ENCODE measurements at places on chromosomes 4 and X.
A peak's percentile ranks its signal among the peaks of the same experiment; 100 is the strongest.

DNA sequence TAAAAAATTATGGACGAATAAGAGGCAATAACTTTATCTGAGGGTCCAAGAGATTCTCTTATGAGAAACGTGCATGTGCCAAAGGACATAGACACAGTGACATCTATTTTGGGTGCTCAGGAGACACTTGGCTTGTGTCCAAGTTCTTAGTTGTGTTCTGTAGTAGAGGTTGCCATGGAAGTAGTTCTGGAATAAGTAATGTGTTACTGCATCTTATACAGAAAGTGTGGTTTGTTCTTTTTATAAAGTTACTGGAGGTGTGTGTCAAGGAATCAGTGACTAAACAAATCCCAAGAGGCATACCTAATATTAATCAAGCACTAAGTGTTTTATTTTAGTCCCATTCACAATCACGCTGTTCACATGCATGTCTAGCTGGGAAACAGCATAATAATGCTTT lies 305.7 kb downstream of the ARHGAP24 start:
- DNase-seq, result no peak

GRCh38 chr4:22442956-22443355 lies 72.9 kb downstream of the ADGRA3 start:
- DNase-seq, result no peak

- DNase-seq, result no peak
Observed at GRCh38 chr4:114673306-114673705, 74.7 kb downstream of the UGT8 start.

- DNase-seq, result no peak
Observed at GRCh38 chrX:8390771-8391170, 73.9 kb upstream of the VCX3B start.

DNA sequence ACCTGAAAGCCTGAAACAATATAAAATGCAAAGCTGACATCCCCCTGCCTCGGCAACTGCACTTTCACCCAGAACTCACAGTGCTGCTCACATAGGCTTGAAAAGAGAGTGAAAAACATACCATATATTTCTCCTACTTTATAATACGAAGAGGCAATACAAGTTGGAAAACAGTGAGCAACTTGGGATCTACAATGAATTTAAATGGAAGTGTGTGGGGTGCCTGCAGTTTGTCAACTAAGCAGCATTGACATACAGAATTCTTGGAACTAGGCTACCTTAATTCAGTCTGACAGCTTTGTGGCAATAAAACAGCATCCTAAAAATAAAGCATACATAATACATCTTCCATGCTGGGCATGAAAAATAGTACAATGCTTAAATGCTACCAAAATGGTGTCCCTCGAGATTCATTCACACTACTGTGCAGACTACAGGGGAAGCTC lies 8.0 kb downstream of the GASK1B start:
- DNase-seq, result no peak

DNA sequence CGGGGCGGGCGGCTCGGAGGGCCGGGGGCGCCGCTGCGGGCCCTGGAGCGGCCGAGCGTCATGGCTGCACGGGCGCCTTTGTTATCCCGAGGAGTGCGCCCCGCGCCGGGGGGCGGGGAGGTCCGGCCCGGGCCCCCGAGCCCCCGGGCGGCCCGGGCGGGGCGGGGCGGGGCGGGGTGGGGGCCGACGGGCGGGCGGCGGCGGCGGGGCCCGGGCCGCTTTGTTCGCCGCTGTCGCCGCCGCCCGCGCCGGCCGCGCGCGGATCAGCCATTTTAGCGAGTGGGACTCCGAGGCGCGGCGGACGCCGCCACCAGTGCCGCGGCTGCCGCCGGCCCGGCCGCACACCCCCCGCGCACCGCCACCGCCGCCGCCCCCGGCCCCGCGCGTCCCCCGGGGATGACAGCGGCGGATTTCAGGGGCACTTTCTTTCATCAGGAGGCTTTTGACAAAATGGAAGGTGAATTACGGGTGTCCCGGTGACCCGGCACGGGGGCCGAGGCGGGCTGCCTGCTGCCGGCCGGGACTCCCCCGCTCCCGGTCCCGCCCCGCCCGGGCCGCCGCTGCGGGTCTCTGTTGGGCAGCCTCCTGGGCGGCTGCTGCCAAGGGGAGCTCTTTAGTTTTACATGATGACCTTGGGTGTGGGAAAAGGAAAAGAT lies 1.2 kb downstream of the HMGB3 start:
- DNase-seq, result no peak

- DNase-seq, result peak; percentile 43
Observed at GRCh38 chr4:88457307-88458103, 586 bp downstream of the HERC5 start.

GRCh38 chr4:42488554-42488953 lies 91.3 kb downstream of the SHISA3 start:
- DNase-seq, result no peak

GRCh38 chr4:37604461-37604860 lies 81.7 kb downstream of the RELL1 start:
- no peak for DNase-seq

GRCh38 chr4:113012786-113013185 lies 36.7 kb upstream of the ANK2 start:
- DNase-seq, result no peak

- no peak for DNase-seq
Observed at GRCh38 chrX:93673869-93674271, at the start of gene FAM133A. Gene FAM133A (plus strand): TSS chrX:93674206. CDS start chrX:93709420, 35,214 bp downstream.

DNA sequence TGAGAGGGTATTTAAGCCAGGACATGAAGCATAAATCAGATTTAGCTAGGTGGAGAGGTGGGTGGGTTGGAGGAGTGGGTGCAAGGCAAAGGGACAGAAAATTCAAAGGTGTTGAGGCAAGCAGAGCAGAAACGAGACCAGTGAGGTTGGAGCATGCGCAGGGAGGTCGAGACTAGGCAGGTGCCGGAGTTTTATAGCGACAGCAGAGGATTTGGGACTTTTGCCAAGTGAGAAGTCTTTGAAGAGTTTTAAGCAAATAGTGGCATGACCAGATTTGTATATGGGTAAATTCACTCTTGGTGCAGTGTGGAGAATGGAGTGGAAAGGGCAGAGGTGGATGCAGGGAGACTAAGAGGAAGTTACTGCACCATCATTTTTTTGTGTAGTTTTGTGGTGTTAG lies 107.0 kb upstream of the TLR2 start:
- DNase-seq, result no peak

GRCh38 chrX:112784692-112785091 lies 55.9 kb downstream of the AMOT start:
- DNase-seq, result no peak

DNA sequence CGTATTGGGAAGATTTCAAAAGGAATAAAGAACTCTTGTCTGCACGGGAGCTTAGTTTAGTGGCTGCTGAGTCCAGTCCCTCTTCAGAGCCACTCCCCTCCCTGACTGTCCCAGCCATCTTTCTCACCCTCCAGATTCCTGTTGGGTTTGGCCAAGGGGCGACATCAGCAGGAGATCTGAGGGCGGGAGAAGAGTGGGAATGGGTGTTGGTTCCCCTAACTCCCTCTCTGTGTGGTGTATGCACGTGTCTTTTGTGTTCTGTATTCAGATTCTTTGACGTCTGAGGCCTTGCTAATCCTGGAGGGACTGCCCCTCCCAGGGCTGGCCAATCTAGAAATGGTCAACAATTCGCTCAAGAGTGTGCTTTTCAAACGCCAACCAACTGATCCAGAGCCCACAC lies 37.4 kb downstream of the CYTL1 start:
- no peak for DNase-seq

- DNase-seq, result no peak
Observed at GRCh38 chr4:108796173-108796572, 33.3 kb upstream of the ETNPPL start.

GRCh38 chr4:151540728-151541388 lies 131.9 kb downstream of the FHIP1A start:
- DNase-seq, result no peak

- DNase-seq, result no peak
Observed at GRCh38 chr4:83093060-83093640, 21.4 kb downstream of the PLAC8 start.

DNA sequence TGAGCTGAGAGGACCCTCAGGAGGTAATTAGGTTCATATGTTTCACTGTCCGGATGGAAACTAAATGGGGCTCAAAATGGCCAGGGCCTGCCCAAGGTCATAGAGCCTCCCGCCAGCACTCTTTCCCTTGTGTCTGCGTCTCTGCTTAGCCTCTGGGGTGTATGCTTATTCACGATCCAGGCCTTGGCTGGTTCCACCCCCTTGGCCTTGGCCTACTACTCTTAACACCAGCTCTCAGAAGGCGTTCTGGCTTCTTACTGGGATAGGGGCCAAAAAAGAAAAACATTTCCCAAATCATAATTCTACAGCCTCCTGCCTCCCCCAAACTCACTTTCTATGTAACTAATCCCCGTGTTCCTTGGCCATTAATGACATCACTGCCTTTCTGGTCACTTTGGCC lies 68.8 kb downstream of the RTL5 start:
- DNase-seq, result no peak

DNA sequence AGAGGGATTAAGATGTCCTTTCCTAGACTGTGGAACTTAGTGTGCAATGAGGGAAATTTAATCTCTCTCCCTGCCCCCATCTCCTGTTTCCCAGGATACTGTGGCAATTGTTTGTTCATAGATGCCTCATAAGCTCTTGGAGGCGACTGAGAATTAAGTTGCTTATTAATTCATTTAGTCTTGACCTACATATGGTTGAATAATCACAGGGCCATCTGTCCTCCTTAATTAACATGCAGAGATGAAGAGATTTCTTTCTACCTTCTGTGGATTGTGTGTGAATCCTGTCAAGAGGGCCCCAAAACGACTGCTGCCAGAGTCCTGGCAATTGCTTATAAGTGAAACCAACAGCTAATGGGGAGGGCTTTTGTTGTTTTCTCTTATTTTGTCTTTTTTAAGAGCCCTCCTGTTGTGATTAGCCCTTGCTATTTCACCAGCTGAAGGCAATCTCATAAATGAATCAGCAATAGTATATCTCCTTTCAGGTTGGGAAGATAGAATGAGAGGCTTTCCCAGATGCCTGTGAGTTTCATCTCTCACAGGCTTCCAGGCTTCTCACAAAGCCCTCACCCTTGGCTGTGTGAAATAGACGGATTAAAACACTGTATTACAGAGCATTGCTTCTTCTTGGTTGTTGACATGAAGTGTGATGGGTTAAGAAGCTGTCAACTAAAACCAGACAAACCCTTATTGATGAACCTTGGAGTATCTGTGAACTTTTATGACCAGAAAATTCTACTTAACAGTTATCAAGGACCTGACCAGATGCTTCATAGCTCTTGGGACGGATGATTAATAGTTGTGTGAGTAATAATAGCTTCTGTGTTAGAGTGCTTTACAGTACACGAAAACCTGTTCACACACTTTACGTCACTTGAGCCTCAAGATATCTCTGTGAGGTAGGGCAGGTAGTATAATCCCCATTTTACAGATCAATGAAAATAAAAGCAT lies 58.5 kb downstream of the PGRMC2 start:
- DNase-seq, result no peak

GRCh38 chrX:27966955-27967354 lies 14.3 kb downstream of the DCAF8L1 start:
- no peak for DNase-seq

- no peak for DNase-seq
Observed at GRCh38 chrX:138885886-138886285, 174.4 kb upstream of the FGF13 start.

DNA sequence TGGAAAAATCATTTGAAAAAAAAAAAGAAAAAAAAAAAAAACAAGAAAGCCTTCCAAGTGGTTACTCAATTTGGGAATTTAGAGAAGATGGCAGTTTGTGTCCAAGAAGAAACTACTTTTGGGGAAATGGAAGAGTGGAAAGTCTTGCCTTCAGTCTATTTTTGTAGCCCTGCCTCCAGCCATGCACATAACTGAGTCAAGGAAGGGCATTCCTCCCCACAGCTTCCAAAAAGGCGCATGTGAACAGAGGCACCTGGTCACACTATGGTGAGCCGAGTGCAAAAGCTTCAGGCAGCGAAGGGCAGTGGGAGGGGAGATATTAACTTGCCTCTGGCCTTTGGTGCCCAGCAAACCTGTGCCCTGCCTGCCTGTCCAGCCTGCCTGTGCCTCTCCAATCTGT lies 163.7 kb downstream of the SMIM20 start:
- no peak for DNase-seq

GRCh38 chrX:136784231-136784630 lies 3.5 kb upstream of the ARHGEF6 start:
- DNase-seq, result no peak

DNA sequence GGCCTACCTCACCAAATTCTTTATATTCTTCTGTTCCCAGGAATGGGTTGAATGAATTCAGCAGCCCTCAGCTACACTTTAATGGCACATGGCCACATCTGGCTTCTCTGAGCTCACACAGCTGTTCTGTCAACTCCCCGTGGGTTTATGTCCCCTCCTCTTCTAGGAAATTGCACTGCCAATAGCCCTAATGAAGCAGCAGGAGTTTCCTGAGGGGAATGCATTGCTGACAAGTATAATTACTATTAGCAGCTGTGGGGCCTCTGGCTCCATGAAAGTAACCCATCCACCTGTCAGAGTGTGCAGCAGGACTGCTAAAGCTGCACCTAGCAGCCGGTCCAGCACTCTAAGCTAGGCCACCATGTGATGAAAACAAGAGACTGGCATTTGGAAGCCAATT lies 50.3 kb downstream of the FTHL17 start:
- DNase-seq, result no peak

DNA sequence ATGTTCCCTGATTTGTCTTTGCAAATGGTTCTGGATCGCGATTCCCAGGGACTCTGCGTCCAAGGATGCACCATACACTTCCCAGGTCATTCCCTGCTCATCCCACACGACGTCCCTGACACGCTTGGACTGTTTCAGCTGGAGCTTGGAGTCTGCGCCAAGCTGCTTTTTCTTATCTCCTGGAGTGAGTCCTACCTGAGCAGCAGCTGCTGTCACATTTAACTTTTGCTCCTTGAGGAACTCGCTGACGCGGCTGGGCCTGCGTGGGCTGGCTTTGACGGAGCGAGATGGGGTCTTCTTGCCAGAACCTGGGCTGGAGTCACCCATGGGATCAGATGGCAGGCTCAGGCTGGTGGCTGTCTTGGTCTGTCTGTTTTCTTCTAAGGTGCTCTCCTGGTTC lies 59.6 kb downstream of the GPRIN3 start:
- no peak for DNase-seq

GRCh38 chr4:40838742-40839141 lies 89.0 kb downstream of the NSUN7 start:
- no peak for DNase-seq

DNA sequence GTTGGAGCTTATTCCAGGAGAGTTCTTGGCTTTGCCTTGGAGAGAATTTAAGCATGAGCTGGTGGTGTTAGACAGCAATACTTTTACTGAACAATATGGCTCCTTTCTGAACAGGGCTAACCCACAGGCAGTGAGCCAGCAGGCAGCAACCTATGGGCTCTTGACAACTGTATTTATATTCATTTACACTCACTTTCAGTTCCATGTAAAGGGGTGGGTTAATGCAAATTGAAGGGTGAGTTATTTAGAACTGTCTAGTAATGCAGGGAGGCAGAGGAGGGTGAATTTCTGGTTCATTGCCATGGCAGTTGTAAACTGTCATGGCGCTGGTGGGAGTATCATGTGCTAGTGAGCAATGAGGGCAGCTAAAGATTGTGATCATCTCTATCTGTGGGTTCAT lies 15.7 kb downstream of the FOXR2 start:
- no peak for DNase-seq

DNA sequence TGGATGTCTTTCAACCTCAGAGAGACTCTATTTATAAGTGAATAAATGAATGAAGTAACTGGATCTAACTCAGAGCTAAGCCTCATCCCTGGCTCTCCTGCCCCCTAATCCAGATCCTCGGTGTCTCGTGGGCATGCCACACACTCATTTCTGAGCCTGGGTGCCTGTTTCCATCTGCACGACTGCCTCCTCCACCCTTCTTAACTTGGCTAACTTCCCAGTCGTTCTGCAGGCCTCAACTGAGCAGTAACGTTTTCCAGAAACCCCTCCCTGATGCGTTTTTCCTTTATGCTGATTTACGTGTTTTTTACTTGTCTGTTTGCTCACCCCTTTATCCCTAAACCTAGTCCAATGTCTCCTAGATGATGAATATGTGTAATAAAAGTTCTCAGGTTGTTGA lies 186.9 kb upstream of the HS3ST1 start:
- no peak for DNase-seq
